ENCODE measurements at places on chromosomes 2 and 18. TPM values are rescaled to one million over a fixed set of nuclear protein-coding genes. Genes with fewer than 3 reads are reported as not detected.

Gene IL36RN
- not detected for total RNA-seq

Gene DHX57
- total RNA-seq: 36.9 TPM

Gene ZNF804A
- total RNA-seq: 27.7 TPM

Gene RAB6C
- total RNA-seq: 0.52 TPM

Gene TEX44
- total RNA-seq: not detected

- H3K4me1 ChIP-seq: no peaks in the 10 kb centered on the region
- no peaks in the 10 kb centered on the region for H3K27me3 ChIP-seq
Measured at GRCh38 chr18:48884771-48885170, 66.0 kb downstream of the SMAD7 start.

DNA sequence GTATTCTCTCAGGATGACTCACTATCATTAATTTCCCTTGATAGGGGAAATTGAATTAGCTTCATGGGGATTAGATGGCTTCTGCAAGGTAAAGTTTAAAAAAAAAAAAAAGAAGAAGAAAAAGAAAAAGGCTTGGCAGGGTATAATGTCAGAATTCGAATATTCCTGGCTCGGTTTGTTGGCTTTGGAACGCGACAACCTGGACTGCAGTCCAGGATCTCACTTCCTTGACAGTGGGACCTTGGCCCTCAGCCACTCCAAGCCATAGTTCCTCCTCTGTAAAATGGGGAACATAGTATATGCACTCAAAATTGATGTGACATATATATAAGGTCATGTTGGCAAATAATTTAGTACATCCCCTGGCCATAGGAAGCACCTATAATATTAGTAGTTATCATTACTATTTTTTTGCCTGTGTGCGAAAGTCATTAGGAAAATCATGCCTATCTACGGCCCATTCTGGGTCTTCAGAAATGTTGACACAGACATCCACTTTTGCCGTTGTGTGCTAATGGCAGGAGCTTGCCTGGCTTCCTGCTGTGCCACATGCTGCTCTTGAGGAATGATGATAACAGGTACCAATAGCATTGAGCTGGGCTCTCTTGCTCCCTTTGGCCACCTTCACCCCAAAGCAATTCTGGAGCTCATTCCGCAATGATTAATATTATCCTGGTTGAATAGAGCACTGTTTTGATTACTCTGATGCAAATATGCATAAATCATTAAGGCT lies 97.9 kb downstream of the MTCL1 start:
- H3K4me3 ChIP-seq: no peak overlapping the region
- no peaks in the 10 kb centered on the region for H3K4me1 ChIP-seq
- H3K27ac ChIP-seq: no peak overlapping the region
- H3K27me3 ChIP-seq: no peaks in the 10 kb centered on the region

- H3K36me3 ChIP-seq: no peaks in the 10 kb centered on the region
- H3K4me1 ChIP-seq: no peaks in the 10 kb centered on the region
- H3K27ac ChIP-seq: no peak overlapping the region
- no peak overlapping the region for H3K4me3 ChIP-seq
Measured at GRCh38 chr2:226407135-226407534, 392.5 kb downstream of the IRS1 start.

GRCh38 chr2:163610817-163611556 lies 124.8 kb downstream of the FIGN start:
- no peaks in the 10 kb centered on the region for H3K36me3 ChIP-seq
- peaks cover 17% of the 10 kb centered on the region for H3K4me1 ChIP-seq
- H3K4me3 ChIP-seq: no peak overlapping the region
- DNase-seq: peak; percentile 83

GRCh38 chr2:82257796-82258555 lies 1953.4 kb upstream of the LRRTM1 start:
- no peak for DNase-seq
- no peak overlapping the region for H3K4me3 ChIP-seq
- H3K36me3 ChIP-seq: no peaks in the 10 kb centered on the region
- no peak overlapping the region for H3K27ac ChIP-seq

GRCh38 chr2:59254279-59254678 lies 1013.2 kb upstream of the FANCL start:
- H3K27ac ChIP-seq: no peak overlapping the region
- no peak overlapping the region for H3K4me3 ChIP-seq
- no peak for DNase-seq
- no peaks in the 10 kb centered on the region for H3K27me3 ChIP-seq
- no peaks in the 10 kb centered on the region for H3K4me1 ChIP-seq
- H3K36me3 ChIP-seq: no peaks in the 10 kb centered on the region

GRCh38 chr2:43408407-43409160 lies 182.2 kb upstream of the ZFP36L2 start:
- peaks cover 90% of the 10 kb centered on the region for H3K4me1 ChIP-seq
- no peaks in the 10 kb centered on the region for H3K27me3 ChIP-seq
- peak overlapping the region; percentile 44 for H3K4me3 ChIP-seq
- DNase-seq: peak; percentile 84
- peak overlapping the region; percentile 70 for H3K27ac ChIP-seq

DNA sequence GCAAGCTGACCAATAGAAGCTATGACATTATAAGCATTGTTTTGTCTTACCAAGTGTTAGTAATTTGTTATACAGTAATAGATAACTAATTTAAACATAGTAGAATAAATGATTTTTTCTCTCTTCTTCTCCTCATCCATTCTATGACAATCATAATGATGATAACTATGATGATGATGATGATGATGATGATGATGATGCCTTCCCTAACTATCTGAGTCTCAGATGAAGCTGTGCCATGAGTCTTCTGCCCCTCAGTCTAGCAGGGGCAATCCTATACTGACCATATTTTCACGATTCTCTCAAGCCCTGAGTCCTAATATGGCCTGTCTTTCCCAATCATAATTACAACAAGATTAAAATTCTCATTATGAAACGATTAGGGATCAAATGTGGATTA lies 1369.0 kb downstream of the LRP1B start:
- DNase-seq: no peak
- no peak overlapping the region for H3K4me3 ChIP-seq
- no peaks in the 10 kb centered on the region for H3K36me3 ChIP-seq
- H3K27me3 ChIP-seq: no peaks in the 10 kb centered on the region
- H3K4me1 ChIP-seq: no peaks in the 10 kb centered on the region
- H3K27ac ChIP-seq: no peak overlapping the region

- no peaks in the 10 kb centered on the region for H3K36me3 ChIP-seq
- H3K4me1 ChIP-seq: no peaks in the 10 kb centered on the region
- no peak for DNase-seq
- H3K4me3 ChIP-seq: no peak overlapping the region
Measured at GRCh38 chr2:120209427-120210269, 13.6 kb downstream of the TMEM185B start.

DNA sequence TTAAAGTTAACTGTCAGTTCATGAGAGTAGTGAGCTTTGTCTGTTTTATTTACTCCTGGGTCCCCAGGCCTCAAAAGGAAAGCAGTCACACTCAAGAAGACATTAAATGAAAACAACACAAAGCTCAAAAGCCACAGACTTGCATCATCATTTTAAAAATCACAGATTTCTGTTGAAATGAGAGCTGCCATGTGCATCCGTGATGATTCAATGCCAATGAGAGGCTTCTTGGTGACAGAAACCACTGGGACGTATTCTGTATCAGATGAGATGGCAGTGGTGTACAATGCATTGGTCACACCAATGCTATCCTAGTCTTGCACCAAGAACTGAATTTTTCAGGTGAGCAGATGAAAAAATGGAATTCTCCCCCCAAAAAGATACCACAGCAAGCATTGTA lies 204.8 kb downstream of the ANAPC1 start:
- no peaks in the 10 kb centered on the region for H3K36me3 ChIP-seq
- no peak overlapping the region for H3K27ac ChIP-seq
- DNase-seq: no peak
- H3K27me3 ChIP-seq: no peaks in the 10 kb centered on the region
- no peak overlapping the region for H3K4me3 ChIP-seq
- H3K4me1 ChIP-seq: peaks cover 18% of the 10 kb centered on the region

DNA sequence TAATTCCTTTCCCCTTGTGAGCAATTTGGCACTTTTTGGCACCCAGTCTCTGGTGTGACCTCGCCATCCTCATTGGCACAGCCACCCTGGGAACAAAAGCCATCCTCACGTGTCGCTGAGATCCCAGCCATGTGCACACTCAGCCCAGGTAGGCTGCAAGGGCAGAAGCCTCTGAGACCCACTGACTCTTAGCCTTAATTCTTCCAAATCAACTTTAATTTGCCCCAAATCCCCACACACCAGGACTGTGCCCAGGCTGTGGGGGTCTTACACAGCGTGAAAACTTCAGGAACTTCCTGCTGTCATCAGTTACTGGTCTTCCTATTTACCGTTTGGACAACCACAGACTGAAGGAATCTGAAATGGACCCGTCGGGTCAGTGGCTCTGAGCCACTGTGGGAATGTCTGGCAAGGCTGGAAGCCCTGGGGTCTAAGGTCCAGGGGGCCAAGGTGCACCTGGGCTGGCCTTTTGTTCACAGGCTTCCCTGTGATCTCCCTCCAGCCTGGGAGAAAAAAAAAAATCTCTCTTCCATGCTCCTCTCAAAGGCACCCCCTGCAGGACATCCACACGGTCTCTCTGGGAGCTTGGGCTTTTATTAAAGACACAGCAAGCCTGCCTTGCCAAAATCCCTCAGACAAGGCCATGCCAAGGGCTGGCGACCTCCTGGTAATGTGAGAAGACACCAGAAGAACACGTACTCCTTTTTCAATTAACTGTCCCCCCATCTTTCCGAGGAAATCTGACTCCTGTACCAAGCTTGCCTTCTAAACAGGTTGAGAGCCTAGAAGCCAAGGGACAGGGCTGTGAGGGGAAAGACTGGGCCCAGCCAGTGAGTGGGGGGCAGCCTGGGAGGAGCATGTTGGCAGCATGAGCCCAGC lies 42.1 kb upstream of the LAPTM4A start:
- H3K4me1 ChIP-seq: peaks cover 4% of the 10 kb centered on the region
- DNase-seq: peak; percentile 71
- H3K27ac ChIP-seq: no peak overlapping the region
- no peak overlapping the region for H3K4me3 ChIP-seq

DNA sequence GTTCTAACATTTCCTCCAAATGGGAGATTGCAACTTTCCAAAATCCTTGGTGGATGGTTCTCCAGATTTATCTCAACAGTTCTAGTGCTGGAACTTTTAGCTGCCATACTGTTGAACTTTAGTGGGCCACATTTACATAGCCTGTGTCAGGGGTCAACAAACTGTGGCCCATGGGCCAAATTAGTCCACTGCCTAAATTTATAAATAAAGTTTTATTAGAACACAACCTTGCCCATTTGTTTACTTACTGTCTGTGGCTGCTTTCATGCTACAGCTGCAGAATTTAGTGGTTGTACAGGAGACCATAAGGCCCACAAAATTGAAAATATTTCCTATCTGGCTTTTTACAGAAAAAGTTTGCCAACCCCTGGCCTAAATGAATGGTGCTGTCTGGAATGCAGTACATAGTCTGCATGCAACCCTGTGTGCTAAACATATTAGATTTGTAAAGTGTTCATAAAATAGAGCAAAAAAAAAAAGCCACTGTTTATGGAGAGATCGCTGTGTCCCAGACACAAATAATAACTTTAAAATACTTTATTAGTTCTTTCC lies 30.3 kb downstream of the MGAT5 start:
- no peaks in the 10 kb centered on the region for H3K27me3 ChIP-seq
- no peaks in the 10 kb centered on the region for H3K36me3 ChIP-seq
- peaks cover 69% of the 10 kb centered on the region for H3K4me1 ChIP-seq
- H3K4me3 ChIP-seq: no peak overlapping the region
- no peak overlapping the region for H3K27ac ChIP-seq
- no peak for DNase-seq

DNA sequence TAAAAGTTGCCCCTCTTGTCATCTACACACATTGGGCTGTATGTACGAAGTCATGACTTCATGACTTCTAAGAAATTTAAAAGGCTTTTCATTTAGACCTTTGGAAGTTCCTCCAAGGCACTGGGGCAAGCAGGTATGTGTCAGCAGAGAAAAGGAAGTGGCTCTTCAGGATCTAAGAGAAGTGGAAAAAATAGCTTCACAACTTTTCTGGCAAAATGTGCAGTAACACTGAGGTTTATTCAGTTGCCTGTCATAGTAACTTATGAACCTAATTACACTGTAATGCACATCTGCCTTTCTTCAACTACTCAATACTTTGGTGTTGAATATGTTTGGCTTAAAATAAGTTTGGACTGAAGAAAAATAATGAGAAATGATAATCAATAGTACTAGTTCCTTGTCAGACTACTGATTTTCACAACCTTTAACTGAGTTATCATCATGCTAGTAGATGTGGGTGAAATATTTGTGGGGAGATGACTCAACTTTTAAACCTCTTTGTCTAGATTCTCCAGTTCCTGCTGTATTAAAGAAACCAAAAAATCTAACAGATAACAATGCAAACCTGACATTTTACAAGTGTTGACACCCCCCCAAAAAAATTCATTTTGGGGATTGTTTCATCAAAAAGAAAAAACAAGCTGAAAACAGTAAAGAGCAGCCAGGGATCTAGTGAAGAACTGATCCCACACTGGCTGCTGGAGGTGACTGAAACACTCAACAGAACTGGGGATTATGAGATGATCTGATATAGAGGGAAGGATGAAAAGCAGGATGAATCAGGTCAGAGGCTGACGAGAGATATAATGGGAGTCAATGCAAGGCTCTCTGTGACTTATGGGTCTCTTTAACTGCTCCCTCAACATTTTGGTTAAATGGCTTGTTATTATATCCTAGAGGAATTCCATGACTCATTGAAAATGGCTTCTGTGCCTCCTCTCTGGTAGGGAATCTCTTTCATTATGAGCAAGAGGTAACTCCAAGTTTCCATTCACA lies 84.6 kb downstream of the COLEC12 start:
- no peak overlapping the region for H3K4me3 ChIP-seq
- no peak for DNase-seq
- no peaks in the 10 kb centered on the region for H3K27me3 ChIP-seq
- no peaks in the 10 kb centered on the region for H3K4me1 ChIP-seq
- H3K27ac ChIP-seq: no peak overlapping the region

- no peaks in the 10 kb centered on the region for H3K4me1 ChIP-seq
- no peak overlapping the region for H3K4me3 ChIP-seq
- H3K27me3 ChIP-seq: no peaks in the 10 kb centered on the region
- DNase-seq: no peak
Measured at GRCh38 chr18:23897291-23897690, 117.3 kb upstream of the TTC39C start.

DNA sequence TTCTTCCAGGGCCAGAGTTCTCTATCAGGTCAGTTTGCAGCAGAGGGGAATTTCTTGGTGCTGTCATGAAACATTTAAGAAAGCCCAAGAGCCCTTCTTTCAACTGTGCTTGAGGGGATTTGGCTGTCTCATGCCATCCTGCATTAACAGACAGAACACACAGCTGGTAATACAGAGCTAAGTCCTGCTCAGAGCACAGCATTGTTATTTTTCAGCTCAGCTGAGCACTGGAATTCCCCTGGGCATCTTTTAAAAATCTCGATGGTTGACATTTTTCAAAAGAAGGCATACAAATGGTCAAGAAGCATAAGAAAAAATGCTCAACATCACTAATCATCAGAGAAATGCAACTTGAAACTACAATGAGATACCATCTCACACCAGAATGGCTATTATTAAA lies 14.9 kb upstream of the IL1R2 start:
- no peak overlapping the region for H3K27ac ChIP-seq
- H3K27me3 ChIP-seq: no peaks in the 10 kb centered on the region
- H3K4me1 ChIP-seq: no peaks in the 10 kb centered on the region
- no peaks in the 10 kb centered on the region for H3K36me3 ChIP-seq
- no peak for DNase-seq

All from Karpas-422 (cell line).